CD4-positive, CD25-positive, alpha-beta regulatory T cell (primary cell): ENCODE measurements at places on chromosomes 7 and 10. TPM values are rescaled to one million over a fixed set of nuclear protein-coding genes. Genes with fewer than 3 reads are reported as not detected.

GRCh38 chr10:64506963-64507362 is 985.8 kb downstream of the REEP3 start:
- no peak overlapping the region for H3K4me3 ChIP-seq
- no peaks in the 10 kb centered on the region for H3K4me1 ChIP-seq
- H3K27me3 ChIP-seq, result no peaks in the 10 kb centered on the region
- H3K36me3 ChIP-seq, result no peaks in the 10 kb centered on the region
- no peak overlapping the region for H3K27ac ChIP-seq

DNA sequence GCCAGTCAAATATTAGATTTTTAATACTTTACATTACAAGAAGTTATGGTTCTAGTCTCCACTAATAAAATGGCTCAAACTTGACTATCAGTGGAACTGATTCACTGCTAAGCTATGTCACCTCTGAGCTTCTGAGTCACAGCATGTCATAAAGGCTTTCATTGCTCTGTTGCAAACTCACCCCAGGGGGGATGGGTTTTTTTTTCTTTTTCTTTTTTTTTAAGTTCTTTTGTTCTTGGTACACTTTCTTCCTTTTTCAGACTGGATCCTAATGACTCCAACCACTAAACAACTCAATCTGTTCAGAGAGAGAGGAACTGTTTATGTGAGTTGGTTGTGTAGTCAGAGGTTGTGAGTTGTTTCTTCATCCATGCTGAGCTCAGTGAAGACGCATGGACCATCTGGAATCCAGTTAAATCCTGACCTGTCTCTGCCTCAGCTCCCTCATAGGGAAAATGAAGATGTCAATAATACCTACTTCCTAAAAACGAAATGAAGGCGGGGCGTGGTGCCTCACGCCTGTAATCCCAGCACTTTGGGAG is 11.0 kb downstream of the MYOF start:
- no peaks in the 10 kb centered on the region for H3K27me3 ChIP-seq
- H3K36me3 ChIP-seq, result no peaks in the 10 kb centered on the region
- no peaks in the 10 kb centered on the region for H3K4me1 ChIP-seq
- H3K27ac ChIP-seq, result no peak overlapping the region
- DNase-seq, result no peak

DNA sequence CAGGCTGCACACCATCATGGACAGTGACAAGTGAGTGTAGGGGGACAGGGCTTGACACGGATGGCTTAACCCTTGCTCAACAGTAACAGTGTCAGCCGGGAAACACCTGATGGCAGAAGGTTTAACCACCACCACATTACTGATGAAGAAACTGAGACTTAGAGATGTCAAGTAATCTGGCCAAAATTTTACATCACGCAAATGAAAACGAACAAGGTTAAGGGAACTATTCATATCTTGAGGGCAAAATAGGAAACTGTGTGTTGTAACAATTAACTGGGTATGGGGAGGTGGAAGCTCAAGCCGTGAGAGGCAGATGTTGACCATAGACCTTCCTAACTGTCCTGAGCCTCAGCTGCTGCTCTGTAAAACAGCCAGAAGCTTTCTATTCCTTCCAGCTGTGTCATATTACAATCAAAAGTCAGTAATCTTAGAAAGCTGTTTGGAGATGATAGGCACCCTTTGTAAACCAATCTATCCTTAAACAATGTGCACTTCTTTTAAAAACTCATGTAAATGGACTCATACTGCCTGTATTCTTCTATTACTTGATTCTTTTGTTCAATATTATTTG is 68.4 kb downstream of the ABCC2 start:
- H3K27ac ChIP-seq, result no peak overlapping the region
- DNase-seq, result no peak
- no peaks in the 10 kb centered on the region for H3K27me3 ChIP-seq
- no peaks in the 10 kb centered on the region for H3K36me3 ChIP-seq

- peaks cover 27% of the 10 kb centered on the region for H3K4me1 ChIP-seq
- H3K36me3 ChIP-seq, result no peaks in the 10 kb centered on the region
- no peak overlapping the region for H3K4me3 ChIP-seq
- no peak for DNase-seq
- no peaks in the 10 kb centered on the region for H3K27me3 ChIP-seq
Measured at GRCh38 chr7:65475040-65475726, 101.5 kb downstream of the ZNF92 start.

DNA sequence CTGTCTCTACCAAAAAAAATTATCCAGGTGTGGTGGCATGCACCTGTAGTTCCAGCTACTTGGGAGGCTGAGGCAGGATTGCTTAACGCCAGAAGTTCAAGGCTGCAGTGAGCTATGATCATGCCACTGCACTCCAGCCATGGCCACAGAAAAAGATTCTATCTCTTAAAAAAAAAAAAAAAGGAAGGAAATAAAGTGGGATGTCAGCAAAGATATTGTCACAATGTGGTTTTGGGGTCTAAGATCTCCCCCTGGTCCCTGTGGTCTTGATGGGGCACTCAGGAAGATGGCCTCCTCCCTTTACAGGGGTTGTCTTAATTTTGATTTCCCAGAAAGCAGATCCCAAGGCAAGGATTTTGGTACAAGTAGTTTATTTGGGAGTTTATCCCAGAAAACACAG is 7.4 kb upstream of the KAZALD1 start:
- no peak overlapping the region for H3K4me3 ChIP-seq
- no peak for DNase-seq
- H3K36me3 ChIP-seq, result no peaks in the 10 kb centered on the region
- H3K27ac ChIP-seq, result no peak overlapping the region

DNA sequence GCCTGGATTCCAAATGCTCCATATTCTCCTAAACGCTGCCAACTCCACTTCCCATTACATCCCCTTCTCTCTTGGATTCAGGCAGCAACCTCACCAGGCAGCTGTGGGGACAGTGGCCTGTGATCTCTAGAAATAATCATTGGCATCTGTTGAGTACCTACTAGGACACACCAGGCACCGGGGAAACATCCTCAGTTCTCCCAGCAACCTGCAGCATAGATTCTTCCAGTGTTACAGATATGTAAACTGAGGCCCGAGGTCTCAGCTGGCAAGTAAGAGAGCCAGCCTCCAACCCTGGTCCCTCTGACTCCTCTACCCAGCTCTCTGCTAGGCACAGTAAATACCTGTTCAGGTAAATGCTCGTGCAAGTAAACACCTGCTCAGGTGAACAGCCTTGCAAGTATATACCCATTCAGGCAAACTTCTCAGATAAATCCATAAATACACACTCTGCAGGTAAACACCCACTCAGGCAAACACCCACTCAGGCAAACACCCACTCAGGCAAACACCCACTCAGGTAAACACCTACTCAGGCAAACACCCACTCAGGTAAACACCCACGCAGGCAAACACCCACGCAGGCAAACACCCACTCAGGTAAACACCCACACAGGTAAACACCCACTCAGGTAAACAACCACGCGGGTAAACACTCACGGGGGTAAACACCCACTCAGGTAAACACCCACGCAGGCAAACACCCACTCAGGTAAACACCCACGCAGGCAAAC is 18.7 kb downstream of the ASB13 start:
- no peak overlapping the region for H3K4me3 ChIP-seq
- H3K27me3 ChIP-seq, result no peaks in the 10 kb centered on the region
- no peak overlapping the region for H3K27ac ChIP-seq
- no peaks in the 10 kb centered on the region for H3K36me3 ChIP-seq
- H3K4me1 ChIP-seq, result no peaks in the 10 kb centered on the region

DNA sequence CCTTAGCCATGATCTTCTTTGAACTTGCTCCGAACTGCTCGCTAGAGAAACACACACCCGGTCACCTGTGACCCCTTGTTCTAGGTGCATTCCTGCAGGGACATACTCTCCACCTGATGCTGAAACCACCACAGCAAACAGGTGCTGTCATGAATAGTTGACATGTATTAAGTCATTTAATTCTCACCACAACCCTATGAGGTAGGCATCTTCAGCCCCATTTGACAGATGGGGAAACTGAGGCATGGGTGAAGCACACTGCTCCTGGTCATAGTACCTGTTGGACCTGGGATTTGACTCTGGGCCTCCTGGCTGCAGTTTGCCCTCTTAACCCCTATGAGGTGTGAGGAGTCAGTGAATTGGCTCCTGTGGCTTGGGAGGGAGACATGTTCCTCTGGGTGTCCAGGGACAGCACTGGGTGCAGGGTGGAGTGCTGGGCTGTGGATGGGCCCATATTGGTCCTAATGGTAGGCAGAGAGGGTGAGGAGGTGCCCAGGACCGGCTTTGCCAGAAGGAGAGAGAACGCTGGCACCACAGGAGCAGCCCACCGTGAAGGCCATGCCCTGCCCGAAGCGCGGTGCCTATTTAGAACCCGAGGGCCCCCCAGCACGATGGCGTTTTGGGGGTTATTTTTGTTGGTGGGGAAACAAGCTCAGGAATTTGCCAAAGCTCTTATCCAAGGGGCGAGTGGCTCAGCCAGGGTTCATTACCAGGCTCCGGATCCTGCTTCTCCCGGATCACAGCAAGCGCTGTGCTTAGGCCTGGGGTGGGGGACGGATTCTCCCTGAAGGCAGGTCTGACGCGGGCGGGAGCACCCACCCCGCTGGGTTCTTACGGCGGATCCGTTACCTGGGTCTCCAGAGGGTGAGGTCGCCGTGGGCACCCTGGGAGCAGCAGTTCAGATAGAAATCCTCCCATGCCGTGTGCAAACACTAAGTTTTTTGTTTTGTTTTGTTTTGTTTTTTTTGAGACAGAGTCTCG is 52.3 kb downstream of the GLRX3 start:
- H3K4me3 ChIP-seq, result no peak overlapping the region
- H3K36me3 ChIP-seq, result peaks cover 28% of the 10 kb centered on the region
- no peaks in the 10 kb centered on the region for H3K4me1 ChIP-seq
- no peak for DNase-seq
- no peak overlapping the region for H3K27ac ChIP-seq

DNA sequence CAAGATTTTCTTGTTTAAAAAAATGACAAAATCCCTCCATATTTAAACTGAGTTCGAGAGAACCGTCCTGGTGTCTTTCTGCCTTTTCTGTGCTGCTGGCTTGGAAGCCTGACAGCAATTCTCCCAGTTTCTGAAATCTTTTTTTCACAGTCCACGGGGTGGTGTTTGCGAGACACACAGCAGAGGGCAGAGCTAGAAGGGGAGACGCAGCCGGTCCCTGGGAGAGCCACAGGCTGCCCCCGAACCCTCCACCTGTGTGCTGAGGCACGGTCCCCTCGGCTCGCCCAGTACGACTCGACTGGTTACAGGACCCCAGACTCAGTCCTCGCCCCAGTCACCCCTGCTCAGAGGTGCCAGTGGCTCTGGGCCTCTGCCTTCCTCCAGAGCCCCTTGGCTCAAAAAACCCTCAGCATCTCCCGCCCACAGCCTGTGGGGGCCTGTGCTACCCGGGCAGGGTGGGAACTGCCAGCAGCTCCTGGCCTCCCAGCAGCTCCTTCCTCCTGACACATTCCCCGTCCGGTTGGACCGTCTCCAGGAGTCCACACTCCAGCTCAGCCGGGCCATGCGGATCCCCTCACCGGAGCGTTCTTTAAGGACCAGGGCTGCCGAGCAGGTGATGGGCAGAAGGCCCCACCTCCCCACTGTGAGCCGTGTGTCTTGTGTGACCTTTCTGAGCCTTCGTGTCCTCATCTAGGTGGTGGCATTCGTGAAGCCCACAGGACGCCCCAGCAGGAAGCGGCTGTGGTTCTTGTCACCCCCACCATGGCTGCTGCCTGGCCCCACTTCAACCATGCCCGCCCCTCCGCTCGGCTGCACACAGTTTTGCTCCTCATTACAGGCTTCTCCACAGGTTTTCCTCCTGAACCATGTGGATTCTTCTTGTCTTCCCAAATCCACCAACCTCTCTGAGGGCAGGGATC is 52.3 kb upstream of the EN2 start:
- no peaks in the 10 kb centered on the region for H3K27me3 ChIP-seq
- no peak overlapping the region for H3K4me3 ChIP-seq
- H3K4me1 ChIP-seq, result no peaks in the 10 kb centered on the region
- H3K27ac ChIP-seq, result no peak overlapping the region
- no peaks in the 10 kb centered on the region for H3K36me3 ChIP-seq

MLXIPL gene
- total RNA-seq, result not detected

GRCh38 chr7:50507898-50508470 is 57.2 kb downstream of the DDC start:
- no peaks in the 10 kb centered on the region for H3K4me1 ChIP-seq
- peaks cover under 1% of the 10 kb centered on the region for H3K27me3 ChIP-seq
- H3K4me3 ChIP-seq, result no peak overlapping the region
- no peak for DNase-seq

DNA sequence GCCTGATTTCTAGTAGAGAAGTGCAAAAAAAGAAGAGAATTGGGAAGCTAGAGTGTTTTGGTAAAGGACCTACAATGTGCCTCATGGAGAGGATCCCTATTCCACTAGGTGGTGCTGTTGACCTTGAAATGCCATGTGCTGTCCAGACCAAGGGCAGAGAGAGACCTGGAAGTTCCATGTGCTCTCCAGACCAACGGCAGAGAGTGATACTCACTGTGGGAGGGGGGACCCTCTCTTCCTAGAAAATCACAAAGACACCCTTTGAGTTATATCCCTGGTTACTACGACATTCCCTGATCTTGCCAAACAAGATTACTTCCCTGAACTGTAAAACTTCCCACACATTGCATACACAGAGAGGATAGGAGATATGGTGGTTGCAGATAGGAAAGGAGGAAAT is 212.7 kb upstream of the ZNF804B start:
- DNase-seq, result no peak
- no peaks in the 10 kb centered on the region for H3K4me1 ChIP-seq
- no peaks in the 10 kb centered on the region for H3K36me3 ChIP-seq
- H3K27ac ChIP-seq, result no peak overlapping the region
- H3K4me3 ChIP-seq, result no peak overlapping the region

DNA sequence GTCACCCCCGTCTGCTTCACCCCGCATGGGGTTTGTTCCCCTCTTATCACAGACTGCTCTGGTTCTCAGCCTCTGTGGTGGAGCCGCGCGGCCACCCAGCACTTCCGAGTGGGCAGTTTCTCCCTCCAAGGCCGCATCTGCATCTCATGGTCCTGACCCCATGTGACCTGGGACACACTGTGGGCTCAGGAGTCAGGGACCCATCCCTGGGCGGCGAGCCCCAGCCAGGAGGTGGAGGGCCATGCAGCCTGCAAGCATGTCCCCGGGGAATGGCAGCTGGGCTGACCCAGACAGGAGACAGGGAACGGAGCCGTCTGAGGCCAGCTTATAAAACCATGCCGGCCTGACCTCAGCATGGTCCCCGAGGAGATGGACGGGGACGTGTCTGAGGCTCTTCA is 25.2 kb upstream of the TTYH3 start:
- H3K36me3 ChIP-seq, result no peaks in the 10 kb centered on the region
- H3K27ac ChIP-seq, result no peak overlapping the region
- no peak for DNase-seq
- H3K4me3 ChIP-seq, result no peak overlapping the region

HTR5A gene
- not detected for total RNA-seq

CYP2C18 gene
- total RNA-seq, result not detected
